Stimulated activated CD4-positive, alpha-beta T cell treated with anti-CD3 and anti-CD28 coated beads, Interleukin-2, amount 100 ng/mL, for 4 hours (primary cell): ENCODE measurements at places on chromosomes 4 and X.

DNA sequence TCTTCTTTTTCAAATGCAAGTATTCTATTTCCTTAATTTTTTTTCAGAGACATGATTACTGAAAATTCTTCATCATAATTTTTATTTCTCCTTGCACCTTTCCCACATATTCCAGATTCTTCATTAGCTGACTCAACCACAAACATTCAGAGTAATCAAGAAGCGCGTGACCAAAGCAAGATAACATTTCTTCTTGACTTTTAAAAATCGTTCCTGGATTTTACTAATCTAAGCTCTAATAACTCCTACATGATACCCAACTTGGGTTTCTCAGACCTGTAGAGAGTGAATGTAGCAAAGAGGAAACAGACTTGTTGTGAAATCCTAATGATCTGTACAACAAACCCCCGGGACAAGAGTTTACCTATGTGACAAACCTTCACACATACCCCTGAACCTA is 615.0 kb downstream of the TMA16 start:
- no peak for DNase-seq

- no peak for DNase-seq
Observed at GRCh38 chr4:970046-970745, 3.2 kb downstream of the DGKQ start.

- no peak for DNase-seq
Observed at GRCh38 chr4:166458756-166459155, 585.7 kb downstream of the TLL1 start.

DNA sequence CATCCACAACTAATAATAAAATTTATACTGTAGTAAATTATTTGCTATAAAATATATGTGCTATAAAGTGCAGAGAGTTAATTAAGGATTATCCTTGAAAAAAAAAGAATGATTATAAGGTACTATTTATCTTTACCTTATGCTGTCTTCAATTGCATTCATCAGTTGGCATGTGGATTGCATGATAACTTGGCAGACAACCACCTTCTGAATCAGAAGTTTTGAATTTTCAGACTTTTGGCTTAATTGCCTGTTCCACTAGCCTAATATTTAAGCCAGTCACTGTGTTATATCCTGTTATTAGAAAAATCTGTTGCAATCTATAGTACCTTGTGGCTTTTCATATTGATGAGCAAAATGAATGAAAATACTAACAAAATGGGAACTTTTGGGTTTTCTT is 1040.3 kb upstream of the PCDH10 start:
- no peak for DNase-seq

- DNase-seq, result peak; percentile 24
Observed at GRCh38 chrX:132023896-132024386, 839 bp downstream of the STK26 start.

DNA sequence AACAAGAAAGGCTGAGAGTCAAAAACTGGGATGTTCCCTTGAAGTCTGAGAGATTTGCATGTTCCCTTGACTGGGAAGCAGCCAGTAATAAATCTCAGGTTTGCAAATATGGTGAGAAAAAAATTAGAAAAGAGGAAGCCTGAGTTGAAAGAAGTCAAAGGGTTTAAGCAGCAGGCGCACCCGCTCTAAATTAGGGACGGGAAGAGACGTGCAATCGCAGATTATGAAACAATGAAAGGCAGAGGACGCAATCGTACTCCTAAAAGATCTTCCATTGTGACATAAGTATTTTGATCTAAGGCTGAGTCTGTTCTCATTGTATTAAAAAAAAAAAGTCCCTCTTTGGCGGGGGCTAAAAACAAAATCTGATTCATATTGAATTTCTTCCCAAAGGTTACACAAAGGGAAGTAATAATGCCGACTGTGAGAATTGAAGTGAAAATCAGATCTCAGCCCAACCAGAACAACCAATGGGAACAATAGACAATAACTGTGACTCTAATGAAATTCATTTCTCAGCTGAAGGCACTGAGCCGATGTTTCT is 28.2 kb downstream of the SAT1 start:
- DNase-seq, result no peak
